ENCODE measurements at places on chromosomes 12 and 14.
A peak's percentile ranks its signal among the peaks of the same experiment; 100 is the strongest.

GRCh38 chr12:13179211-13180074 lies 17.1 kb upstream of the EMP1 start:
- peak; percentile 75 for DNase-seq

- DNase-seq = no peak
Measured at GRCh38 chr12:46778415-46778814, 47.4 kb downstream of the SLC38A4 start.

DNA sequence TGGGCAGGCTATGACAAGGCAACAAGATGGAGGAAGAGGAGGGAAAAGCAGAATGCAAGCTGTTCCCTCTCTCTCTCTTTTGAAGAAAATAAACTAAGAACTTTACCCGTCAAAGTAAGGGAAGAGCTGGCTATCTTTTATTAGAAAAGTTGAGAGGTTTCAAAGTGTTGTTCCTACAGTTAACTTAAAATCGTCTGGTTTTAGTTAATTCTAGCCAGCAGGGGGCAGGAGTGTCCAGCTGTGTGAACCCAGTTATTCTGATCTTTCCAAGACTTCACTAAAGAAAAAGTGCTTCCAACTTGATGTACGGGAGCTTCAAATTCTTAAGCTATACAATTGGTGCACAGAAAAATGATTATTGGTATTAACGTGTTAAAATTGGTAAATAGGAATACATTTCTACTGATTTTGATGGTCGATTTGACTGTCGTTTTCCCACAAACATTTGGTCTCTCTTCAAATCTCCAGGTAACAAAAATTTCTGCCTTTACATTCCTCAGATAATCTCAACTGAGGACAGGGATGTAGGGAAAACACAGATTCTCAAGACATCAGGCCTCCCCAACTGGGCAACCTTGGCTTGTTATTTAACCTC lies 28.4 kb upstream of the MON2 start:
- peak; percentile 69 for DNase-seq

GRCh38 chr14:21241218-21241819 lies 27.9 kb downstream of the HNRNPC start:
- DNase-seq = no peak

DNA sequence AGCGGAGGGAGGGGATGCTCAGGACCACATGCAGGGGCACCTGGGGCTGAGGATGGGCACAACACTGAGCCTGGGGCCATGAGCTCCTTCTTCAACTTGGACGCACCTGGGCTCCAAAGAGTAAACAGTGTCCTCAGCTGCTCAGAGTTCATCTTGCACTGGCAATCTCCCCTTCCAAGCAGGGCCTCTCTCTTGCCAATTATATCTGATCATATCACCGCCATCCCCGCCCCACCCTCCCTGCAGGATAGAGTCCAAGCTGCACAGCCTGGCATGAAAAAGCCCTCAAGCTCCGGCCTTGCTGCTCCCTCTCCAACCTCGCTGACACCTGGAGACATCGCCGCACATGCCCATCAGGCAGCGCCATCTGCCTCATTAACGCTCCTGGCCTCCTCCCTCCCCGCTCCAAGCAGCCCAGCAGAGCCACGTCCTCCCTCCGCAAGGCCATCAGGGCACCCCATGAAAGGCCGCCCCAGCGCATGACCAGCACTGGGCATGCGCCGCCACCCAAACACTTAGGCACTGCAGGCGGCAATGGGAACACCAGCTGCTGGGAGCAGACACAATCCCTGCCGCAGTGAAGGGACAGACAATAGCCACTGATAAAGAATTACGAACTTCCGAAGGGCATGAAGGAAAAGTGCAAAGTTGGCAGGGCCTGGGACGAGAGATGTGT lies 88.8 kb downstream of the CHGA start:
- DNase-seq = no peak

- no peak for DNase-seq
Measured at GRCh38 chr14:50550294-50550693, 9.7 kb upstream of the ATL1 start.

DNA sequence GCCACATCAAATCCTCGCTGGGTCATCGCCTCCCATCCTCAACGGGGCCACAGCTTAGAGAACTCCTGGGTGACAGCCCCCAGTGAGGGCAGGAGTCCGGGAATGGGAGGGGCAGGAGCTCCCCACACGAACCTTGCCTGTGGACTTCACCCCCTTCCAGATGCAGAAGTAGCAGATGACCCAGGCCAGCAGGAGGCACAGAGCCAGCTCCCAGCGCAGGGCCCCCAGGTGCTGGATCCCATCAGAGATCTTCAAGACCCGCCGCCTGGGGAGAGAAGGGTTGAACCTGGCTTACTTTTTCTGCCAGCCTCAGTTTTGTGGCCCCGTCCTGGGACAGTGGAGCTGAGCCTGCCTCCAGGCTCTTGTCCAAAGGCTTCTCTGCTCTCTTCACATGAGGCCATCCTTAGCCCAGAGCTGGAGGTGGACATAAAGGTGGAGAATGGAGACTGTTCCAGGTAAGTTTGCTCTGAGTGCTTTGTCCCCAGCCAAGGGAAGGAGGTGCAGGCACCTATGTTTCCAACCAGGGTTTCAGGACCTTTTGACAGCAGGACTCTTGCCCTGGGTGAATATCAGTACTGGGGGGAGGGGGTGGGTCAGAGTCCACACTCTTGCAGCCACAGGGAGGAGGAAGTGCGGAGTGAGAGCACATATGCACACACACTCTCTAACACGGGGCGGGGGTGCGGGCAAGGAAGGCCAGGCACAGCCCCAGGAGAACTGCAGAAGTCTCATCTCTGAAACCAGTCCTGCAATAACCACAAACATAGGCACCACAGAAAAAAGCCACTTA lies 23.3 kb upstream of the SLC6A12 start:
- no peak for DNase-seq

- DNase-seq = peak; percentile 45
Measured at GRCh38 chr14:92589213-92589852, 75.8 kb downstream of the RIN3 start.

- no peak for DNase-seq
Measured at GRCh38 chr14:68143341-68143841, 323.8 kb downstream of the RAD51B start.

DNA sequence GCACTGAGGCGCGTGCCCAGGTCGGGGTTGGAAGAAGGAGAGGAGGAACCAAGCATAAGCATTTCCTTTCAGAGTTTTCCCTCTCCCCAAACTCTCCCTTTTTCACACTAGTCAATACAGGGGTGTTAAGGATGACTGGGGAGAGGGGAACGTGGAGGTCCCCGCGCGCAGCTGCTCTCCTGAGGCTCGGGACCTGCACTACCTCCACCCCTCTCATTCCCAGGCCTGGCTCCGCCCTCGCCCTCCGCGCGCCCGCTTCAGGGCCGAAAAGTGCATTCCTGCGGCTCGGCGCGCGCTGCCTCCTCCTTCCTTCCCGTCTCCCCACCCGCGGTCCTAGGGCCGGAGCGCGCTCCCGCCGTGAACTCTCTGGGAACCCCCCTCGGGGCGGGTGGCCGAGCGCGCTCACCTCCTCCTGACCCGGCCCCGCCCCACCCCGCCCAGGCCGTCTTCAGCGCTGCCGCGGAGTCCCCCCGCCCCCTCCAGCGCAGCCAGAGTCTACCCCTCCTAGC lies 11.3 kb downstream of the RARG start:
- peak; percentile 98 for DNase-seq

- no peak for DNase-seq
Measured at GRCh38 chr14:78614593-78614992, 444.4 kb downstream of the NRXN3 start.

- no peak for DNase-seq
Measured at GRCh38 chr12:18521461-18521860, 216.4 kb downstream of the PLCZ1 start.

GRCh38 chr14:38186216-38186615 lies 21.5 kb upstream of the SSTR1 start:
- no peak for DNase-seq

DNA sequence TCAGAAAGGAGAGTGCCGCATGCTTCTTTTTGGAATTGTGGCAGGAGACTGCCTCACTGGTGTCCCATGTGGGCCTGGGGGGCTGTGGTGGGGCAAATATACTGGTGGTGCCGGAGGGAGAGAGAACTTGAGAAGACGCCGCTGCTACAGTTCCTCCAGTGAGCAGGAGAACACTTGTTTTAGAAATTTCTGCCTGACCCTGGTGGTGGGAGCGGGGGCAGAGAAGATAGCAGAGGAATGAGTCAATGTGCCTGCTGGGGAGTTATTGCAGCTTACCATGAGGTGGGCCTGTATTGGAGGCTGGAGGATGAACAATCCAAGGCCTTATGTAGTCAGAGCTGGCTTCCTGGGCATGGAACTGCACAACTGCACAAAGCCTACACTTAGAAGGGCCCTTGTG lies 211.8 kb downstream of the SNAPC1 start:
- DNase-seq = no peak

DNA sequence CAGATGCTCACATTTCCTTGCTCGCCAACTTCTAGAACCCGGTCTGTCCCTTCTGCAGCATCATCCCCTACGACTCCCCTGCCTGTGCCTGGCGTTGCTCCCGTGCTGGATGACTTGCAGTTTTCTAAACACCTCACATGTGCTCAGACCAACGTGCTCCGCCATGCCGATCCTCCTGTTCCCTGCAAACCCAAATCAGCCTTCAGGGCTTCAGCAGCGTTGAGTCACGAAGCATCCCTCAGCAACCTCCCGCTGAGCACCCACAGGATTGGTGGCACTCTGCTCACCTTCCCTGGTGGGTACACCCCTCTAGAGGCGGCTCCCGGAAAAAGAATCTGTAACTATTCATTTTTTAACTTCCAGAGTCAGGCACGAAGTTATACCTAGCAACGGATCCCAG lies 2.8 kb upstream of the PIWIL1 start:
- peak; percentile 40 for DNase-seq

Data from neural progenitor cell (in vitro differentiated cells).